ENCODE measurements at places on chromosomes 5 and 9.

GRCh38 chr5:157859227-157859575 is 256 bp upstream of the CLINT1 start:
- no peak for DNase-seq

GRCh38 chr9:116238225-116238624 is 84.6 kb downstream of the PAPPA start:
- no peak for DNase-seq

- no peak for DNase-seq
Measured at GRCh38 chr5:113187906-113188305, 211.3 kb downstream of the DCP2 start.

DNA sequence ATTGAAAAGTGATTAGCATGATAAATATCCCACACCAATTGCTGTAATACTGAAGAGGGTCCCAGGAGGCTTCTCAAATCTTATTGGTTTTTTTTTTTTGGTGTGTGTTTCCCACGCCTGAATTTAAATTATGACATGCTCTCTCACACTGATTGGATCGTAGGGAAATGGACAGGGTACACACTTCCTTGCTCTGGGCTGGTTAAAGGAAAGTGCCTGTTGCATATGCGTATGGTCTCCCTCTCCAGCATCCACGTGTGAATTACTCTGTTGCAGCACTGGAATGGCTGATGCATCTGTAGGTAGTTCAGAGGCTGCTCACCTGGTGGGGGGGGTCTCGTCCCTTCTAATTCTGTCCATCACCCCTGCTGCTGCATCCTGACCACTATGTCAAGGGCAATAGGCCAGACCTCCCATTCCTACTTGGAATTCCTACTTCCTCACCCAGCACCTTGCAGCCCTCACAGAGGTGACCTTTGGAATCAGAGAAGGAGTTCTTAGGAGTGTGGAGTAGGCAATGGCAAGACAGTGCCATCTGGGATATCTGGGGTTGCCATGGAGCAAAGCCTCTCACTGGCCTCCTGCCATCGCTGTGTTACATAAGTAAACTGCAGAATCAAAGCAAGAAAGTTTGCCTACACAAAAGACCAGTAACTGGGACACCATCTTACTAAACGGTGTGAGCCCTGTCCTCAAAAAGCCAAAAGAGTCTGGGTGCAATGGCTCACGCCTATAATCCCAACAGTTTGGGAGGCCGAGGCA is 71.4 kb upstream of the FBXW11 start:
- no peak for DNase-seq

DNA sequence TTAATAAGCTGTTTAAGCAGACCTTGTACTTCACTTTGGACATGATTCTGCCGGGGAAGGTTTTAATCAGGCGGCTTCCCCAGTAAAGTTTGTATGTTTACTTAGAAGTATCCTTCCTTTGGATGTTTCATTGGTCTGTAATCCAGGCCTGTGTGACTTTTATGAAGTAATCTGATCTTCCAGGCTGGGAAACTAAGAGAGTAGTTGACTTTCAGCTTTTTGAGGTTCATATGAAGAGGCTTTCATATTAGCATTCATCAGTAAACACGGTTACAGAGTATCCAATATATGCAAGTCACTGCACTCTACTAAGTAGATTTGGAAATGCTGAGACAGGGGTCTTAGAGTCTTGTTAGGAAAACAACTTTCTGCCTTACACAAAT is 1.1 kb downstream of the DNAJC21 start:
- DNase-seq: no peak

- DNase-seq: no peak
Measured at GRCh38 chr5:21140987-21141386, 1153.0 kb upstream of the CDH18 start.

- DNase-seq: no peak
Measured at GRCh38 chr9:16884952-16885513, 14.6 kb upstream of the BNC2 start.

- DNase-seq: no peak
Measured at GRCh38 chr5:173730632-173731298, 114.3 kb upstream of the BOD1 start.

DNA sequence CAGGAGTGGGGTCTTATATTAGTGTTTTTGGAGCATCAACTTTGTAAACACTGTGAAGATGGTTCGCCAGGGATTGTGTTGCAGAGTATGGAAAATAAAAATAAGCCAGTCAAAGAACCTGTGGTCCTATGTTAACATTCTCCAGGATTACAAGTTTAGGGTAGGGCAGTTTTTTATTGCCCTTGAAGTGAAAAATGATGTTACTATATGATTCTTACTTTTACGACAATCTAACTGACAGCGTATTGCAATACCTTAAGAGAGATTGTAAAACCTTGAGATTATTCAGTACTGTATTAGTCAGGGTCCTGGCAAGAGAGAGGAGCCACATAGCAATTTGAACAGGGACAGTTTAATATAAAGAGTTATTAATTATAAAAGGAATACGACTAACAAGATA is 144.7 kb upstream of the ZNF608 start:
- DNase-seq: no peak

- no peak for DNase-seq
Measured at GRCh38 chr9:109317979-109318741, 2.7 kb downstream of the EPB41L4B start.

DNA sequence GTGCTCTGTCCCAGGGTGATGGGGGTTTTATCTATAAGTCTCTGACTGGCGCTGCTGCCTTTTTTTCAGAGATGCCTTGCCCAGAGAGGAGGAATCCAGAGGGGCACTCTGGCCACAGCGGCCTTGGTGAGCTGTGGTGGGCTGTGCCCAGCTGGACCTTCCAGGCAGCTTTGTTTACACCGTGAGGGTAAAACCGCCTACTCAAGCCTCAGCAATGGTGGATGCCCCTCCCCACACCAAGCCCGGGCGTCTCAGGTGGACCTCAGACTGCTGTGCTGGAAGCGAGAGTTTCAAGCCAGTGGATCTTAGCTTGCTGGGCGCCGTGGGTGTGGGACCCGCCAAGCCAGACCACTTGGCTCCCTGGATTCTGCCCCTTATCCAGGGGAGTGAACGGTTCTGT is 41.3 kb upstream of the C9orf72 start:
- no peak for DNase-seq

DNA sequence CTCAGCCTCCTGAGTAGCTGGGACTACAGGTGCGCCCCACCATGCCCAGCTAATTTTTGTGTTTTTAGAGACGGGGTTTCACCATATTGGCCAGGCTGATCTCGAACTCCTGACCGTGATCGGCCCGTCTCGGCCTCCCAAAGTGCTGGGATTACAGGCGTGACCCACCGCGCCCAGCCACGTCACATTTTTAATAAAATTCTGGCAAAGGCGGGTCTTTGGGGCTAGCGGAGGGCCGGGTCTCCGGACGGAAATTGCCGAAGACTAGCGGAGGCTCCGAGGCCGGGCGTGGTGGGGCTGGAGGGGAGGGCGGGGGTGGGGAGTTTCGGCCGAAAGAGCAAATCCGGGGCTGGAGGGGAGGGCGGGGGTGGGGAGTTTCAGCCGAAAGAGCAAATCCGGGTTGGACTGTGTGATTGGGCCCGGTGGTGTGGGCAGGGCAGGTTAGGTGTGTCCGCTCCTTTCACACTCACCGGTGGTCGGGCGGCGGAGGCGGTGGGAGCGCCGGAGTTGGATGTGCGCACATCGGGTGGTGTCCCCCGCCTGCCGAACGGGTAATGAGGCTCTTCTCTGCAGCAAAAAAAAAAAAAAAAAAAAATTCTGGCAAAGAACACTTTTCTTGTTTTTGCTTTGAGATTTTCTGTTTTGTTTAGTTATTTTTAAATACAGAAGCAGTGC is 27.1 kb downstream of the RUFY1 start:
- DNase-seq: no peak

- DNase-seq: no peak
Measured at GRCh38 chr5:166625210-166625865, 1666.1 kb upstream of the WWC1 start.

DNA sequence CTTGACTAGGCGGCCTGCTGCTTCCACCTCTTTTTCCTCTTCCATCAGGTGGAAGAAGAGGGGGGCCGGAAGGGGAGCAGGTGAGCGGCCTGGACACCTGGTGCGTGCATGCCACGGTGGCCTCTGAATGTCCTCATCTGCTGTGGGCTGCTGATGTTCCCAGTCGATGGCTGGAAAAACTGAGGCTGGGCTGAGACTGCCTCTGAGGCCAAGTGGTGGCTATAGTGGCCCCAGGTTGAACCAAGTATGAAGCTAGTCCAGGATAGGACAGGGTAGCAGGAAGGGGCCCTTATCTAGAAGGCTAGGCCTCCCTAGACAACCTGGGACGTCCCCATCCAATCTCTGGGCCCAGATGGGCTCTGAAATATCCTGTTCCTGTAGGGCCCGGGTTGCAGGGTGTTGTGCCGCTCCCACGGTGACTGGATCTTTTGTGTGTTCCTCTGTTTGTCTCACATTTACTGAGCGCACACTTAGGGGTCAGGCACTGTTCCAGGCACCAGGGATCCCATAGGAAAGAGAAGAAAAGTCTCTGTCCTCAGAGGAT is 753 bp upstream of the NR5A1 start:
- no peak for DNase-seq

DNA sequence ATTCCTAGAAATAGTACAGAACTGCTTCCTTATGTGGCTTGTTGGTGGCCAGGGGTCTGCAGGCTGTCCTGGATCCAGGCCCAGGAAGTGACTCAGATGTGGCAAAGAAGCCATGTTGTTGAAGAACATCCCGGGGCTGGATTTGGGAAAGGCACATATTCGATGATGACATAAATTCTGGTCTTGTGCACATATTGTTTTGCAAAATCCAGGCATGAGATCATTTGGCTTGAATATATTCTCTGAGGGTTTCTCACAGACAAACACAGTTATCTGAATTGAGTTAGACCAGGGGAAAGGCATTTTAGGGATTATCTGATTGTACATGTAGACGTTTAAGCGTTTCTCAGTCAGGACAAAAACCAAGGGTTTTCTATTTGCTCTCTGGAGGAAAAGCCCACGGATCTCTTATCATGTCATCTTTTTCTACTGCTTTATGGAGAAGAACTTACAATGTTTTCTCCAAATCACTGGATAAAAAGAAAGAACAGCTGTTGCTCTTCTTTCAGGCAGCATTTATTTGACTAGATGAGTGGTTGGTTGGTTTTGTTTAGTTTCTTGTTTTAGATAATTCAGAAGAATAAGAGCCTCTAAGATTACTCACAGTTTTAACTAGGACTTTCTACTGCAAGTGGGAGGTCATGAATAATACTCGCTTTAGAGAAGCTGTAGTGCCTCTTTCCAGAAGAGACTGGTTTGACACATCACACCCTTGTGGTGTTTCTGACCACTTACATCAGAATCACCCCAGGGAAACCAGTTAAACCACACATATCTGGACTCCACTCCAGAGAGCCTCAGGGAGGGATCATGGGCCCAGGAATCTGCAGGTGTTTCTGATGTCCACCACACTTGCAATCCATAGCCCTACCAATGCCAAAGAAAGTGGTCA is 29.5 kb upstream of the LHFPL2 start:
- no peak for DNase-seq

DNA sequence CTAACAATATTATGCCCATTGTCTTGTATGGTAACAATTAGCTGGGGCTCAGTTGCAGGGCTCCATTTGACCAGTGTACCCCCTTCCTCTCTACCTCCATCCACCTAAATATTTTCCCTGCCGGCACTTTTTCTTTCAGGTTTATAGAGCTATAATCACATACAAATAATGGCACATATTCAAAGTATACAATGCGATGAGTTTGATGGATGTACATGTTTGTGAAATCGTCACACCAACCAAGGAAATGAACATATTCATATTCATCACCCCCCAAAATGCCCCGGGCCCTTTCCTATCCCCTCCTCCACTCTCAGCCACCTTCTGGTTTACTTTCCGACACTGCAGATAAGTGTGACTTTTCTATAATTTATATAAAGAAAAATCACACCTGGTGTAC is 351.5 kb downstream of the GADD45G start:
- DNase-seq: no peak

GRCh38 chr5:132687995-132688394 is 14.2 kb downstream of the IL4 start:
- DNase-seq: no peak

- no peak for DNase-seq
Measured at GRCh38 chr9:77771171-77771570, 123.0 kb upstream of the GNA14 start.

- no peak for DNase-seq
Measured at GRCh38 chr9:16461137-16461840, 409.2 kb downstream of the BNC2 start.

DNA sequence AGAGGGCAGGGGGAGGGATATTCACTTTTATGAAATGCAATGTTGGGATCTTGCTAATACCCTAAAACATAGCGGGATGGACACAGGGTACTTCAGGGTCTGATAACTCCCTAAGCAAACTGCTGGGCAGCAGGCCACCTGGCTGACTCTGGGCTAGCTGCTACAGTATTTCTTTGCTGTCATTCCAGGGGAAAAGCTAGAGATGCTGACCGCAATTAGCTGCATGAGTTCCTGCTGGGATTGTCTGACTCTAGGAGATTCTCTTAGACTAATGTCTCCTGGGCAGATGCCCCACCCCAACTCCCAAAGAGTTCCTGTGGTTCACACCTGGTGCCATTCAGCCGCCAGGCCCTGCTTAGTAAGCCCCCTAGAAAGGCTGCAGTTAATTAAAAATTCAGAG is 69.9 kb downstream of the PSAT1 start:
- no peak for DNase-seq

DNA sequence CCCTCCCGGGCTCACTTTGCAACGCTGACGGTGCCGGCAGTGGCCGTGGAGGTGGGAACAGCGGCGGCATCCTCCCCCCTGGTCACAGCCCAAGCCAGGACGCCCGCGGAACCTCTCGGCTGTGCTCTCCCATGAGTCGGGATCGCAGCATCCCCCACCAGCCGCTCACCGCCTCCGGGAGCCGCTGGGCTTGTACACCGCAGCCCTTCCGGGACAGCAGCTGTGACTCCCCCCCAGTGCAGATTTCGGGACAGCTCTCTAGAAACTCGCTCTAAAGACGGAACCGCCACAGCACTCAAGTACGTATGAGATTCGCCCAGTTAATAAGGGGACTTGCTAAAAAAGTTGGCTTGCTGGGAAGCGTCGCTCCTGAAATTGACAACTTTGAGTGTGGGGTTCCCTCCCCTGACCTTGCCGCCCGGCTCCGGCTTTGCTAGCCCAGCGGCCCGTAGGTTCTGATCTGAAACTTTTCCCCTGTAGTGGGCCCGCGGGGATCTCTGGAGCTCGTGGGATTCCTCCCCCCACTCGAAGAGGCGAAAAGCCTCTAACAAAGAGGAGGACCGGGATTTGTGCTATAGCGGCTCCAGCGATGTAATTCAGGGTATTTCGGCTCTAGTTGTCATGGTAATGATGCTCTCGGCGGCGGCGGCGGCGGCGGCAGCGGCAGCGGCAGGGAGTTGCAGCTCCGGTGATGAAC is 572 bp downstream of the NR4A3 start:
- no peak for DNase-seq
